Cortex of kidney (tissue), 1 donor: ENCODE measurements at places on chromosomes 16 and 17.

- no peak for DNase-seq
Observed at GRCh38 chr17:60163108-60163784, 13.5 kb downstream of the CA4 start.

- DNase-seq, result no peak
Observed at GRCh38 chr16:85293904-85294642, 181.8 kb upstream of the CIBAR2 start.

DNA sequence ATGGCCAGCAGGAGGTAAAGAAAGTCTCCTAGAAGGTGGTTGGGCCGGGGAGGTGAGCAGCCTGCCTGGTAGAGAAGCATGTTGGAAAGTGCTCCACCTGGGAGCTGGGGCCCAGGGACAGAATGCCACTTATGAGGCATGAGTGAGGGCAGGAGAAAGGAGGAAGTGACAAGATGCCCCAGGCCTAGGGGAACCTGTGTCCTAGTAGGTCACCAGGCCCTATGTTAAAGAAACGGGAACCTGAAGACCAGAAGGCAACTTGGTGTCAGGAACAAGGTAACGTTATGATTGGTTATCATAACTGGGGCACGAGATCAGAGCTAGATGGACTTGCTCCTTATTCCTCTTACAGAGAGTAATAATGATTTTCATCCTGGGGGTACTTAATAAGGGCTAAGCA, 34.3 kb downstream of the PITPNC1 start:
- DNase-seq, result no peak

GRCh38 chr17:52294301-52294700, 135.8 kb upstream of the CA10 start:
- no peak for DNase-seq

DNA sequence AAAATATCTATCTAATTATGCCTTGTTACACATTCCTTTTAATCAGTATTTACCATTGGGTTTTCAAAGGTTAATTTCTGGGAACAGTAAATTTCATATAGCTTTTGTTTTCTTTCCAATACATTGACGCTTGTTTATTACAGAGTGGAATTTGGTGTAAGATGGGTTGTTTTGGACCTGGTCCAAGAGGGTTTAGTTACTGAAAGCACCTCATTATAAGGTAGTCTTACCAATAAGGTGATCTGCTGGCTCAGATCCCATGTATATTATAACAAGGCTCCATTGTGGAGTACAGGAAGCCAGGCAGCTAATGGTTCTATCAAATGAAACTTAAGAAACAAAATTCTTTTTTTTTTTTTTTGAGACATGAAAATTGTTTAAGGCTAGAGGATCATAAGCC, 87.3 kb upstream of the NACA2 start:
- DNase-seq, result no peak

DNA sequence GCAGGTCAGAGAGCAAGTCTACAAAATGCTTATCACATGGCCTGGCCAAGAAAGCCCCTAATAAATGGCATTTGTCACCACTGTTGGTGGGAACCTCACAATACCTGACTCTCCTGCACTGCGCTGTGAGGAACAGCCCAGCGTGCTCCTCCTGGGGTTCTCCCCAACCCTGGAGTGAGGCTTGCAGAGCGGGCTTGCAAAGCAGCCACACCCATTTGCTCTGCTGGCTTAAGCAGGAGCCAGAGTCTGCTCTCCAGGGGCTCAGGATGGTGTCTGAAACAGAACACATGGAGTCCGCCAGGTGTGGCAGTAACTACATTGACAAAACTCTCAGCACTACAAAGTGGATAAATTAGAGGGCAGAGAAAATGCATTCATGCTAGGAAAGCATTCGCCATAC, 331.0 kb upstream of the CCL2 start:
- no peak for DNase-seq

DNA sequence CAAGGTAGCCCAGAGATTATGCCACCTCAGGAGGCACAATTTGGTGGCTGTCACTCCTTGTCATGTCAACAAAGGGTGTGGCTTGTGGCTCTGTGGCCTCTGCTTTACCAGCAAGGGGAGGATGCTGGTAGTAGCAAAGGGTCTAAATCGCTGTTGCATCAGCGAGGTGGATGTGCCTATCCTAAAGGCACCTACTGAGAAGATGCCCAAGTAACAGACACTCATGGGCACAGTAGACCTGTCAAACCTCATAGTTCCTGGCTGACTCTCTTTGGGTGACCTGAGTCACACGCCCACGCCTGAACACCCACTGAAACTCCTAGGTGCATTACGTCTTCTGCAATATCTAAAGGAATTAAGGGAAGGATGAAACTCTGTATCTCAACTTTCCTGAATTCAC, 139.5 kb downstream of the PRKCB start:
- no peak for DNase-seq

DNA sequence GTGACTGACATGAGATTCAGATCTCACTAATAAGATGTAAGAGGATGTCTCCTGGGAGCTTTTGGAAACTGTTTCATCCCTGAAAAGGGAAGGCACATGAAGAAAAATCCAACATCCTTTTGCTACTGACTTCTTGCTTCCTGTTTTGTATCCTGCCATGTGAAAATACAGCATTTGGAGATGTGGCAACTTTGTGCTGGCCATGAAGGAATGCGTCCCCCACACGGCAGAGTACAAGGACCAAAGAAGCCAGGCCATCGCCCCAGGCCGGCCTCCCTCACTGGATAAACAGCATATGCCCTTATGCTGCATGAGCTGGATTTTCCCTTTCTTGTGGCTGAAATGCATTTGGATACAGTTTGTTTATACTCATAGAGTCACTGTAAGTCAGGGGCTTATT, 5.5 kb upstream of the HASPIN start:
- DNase-seq, result no peak

- DNase-seq, result no peak
Observed at GRCh38 chr17:15436473-15437302, 30.7 kb downstream of the CDRT4 start.

GRCh38 chr17:38898812-38899348, 26.5 kb upstream of the LASP1NB start:
- DNase-seq, result no peak

DNA sequence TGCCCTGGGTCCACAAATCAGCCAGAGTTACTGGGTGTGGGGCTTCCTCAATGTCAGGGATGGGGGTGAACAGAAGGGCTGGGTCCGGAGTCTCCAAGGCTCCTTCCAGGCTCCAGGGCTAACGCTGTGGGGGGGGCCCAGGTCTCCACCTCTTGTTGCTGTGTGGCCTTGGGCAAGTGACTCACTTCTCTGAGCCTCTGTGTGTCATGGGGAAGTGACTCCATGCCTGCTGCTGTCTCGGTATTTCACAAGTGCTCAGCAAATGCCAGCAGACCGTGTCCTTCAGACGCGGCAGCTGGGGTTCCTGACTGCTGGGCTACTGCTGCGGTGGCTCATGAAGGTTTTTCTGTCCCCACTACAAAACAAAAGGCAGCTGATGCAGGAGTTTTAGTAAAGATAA, 26.6 kb downstream of the JPH3 start:
- DNase-seq, result no peak

- DNase-seq, result no peak
Observed at GRCh38 chr16:11742093-11742535, 543 bp downstream of the TXNDC11 start.

DNA sequence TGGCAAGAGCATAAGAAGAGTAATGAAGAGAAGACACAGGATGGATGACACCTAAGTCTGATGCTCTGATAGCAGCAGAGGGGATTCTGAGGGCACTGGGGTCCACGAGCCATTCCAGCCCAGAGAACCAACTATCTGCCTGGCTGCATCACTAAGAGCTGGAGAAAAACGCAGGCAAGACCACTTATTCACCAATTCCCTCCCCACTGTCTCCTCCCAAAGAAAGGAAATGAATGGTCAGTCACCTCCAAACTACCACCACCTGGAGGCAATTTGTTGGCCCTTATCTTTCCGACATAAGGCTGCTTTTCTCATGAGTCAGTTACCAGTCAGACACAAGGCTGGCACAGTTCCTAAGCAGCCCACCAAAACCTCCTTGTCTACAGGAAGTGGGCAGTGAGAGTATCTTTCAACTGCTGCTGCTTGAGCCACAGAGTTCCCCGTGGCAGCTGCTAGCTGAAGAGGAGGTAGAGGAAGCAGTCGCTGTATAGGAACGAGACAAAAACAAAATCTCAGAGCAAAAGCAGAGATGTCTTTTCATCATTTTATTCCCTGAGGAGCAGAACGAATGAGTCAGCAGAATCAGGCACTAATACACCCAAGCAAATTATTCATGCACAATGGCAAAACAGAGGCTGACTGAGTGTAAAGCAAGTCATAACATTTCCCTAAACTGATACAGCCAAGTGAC, 111.1 kb downstream of the SMG6 start:
- DNase-seq, result no peak

DNA sequence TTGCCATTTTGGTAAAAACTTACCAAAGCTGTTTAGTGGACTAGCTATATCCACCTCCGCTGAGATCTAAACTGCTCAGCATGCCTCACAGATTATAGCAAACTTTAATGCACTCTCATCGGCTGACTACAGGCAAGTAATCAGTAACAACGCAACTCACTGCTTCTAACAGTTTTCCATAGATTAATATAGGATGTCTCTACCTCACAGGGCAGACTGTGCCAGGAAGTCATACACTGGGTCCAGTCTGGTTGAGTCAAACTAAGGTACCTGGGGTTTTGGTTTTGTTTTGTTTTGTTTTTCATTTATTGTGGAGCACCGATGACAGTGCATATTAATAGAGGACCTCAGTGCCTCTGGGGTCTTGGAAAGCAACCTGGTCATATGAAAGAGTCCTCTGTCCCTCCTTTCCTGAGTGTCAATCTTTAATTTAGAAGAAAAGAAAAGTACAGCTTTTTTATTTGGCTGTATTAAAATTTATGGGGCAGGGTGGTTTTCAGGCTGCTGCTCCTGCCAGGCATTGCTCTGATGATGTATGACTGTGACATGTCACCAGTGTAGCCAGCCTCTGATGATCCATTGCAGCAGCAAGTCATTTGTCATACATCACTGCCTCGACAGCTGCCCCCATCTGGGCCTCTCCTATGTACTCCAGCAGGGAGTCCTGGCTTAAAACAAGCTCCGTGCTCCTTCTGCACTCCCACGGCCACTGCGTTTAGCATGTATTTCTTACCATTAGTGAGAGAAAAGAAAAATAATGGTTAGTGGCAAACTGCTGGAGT, 854.1 kb downstream of the KCNJ2 start:
- no peak for DNase-seq

GRCh38 chr17:55305321-55306087, 40.7 kb downstream of the HLF start:
- DNase-seq, result no peak

GRCh38 chr16:67241008-67241900, 6.0 kb downstream of the FHOD1 start:
- DNase-seq, result no peak

GRCh38 chr17:55693254-55694216, 29.1 kb downstream of the TMEM100 start:
- DNase-seq, result no peak

DNA sequence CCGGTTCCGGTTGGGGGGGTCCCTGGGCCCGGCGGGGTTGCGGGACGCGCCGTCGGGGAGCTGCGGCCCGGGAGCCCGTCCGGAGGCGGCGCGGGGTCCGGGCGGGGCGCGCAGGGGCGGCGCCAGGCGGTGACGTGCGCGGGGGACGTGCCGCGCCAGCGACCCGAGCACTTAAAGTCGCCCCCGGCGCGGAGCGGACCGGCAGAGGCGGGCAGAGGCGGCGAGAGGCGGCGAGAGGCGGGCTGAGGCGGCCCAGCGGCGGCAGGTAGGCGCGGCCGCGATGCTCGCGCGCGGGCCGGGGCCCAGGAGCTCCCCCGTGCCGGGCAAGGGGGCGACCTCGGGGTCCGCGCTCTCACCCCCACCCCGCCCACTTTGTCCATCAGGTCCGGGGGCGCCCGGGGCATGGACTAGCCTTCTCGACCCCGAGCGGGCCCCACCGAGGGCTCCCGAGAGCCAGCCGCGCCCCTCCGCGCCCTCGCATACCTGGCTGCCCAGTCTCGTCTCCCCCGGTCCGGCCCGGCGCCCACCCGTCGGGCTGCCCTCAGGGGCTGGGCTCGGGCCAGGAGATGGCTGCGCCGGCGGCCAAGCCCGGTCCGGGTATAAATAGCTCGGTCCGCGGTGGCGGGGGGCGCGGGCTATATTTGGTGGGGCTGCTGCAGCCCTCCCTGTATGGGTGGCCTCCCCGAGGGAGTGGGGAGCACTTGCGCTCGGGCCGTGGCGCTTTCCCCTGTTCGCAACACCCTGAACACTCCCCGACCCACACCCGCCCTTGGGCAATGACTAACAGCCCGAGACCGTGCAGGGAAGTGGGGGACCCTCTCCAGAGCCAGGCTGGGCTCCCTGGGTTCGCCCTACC, at the start of gene SLC16A3:
SLC16A3 (plus strand) TSS at position 201 of the 856 bp plus-strand sequence. CDS start 6,967 bp downstream, outside the sequence.
- DNase-seq, result no peak

GRCh38 chr17:76405967-76406647, 21.7 kb downstream of the SPHK1 start:
- no peak for DNase-seq

GRCh38 chr17:10790491-10791401, 13.2 kb downstream of the TMEM238L start:
- DNase-seq, result no peak

GRCh38 chr17:34650051-34650750, 70.8 kb downstream of the TMEM132E start:
- DNase-seq, result no peak

DNA sequence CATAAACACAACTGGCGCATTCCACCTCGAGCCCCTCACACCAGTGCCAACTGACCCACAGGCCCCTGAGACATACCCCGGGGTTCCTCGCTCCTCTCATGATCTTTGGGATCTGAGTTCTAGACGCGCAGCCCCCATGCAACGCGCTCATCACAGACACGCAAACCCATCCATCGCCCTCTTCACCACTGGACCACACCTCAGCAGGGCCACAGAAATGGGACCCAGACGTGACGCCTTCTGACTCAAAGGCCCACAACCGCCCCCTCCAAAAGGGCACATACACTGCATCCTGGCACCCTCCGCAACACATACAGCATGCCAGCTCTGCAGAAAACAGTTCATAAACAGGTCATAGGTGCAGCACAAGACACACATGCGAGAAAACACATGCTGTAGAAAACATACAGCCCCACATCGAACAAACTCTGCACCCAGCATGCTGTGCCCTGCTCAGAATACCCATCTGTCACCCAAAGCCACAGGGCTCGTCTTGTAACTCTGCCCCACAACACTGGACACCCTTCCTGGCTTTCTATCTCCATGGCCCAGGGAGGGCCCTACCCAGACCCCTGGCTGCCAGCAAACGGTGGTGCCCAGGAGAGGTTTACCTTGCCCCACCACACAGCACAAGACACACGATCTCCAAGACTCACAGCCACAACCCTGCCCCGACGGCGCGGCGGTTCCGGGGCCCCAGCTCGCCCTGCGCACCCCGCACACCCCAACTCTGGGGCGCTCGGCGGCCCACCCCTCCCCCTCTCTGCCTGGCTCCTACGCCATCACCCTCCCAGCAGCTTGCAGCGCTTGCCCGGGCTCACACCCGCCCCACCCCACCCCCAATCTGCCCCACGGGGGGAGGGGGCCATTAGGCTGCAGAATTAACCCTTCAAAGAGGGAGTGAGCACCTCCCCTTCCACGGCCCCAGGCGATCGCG, 887 bp downstream of the ZBTB4 start:
- no peak for DNase-seq
